RWPE2 (cell line): ENCODE measurements at places on chromosomes 5 and 9.

- DNase-seq: no peak
These were observed 343.0 kb upstream of the SGCD start for GRCh38 chr5:155983954-155984353.

DNA sequence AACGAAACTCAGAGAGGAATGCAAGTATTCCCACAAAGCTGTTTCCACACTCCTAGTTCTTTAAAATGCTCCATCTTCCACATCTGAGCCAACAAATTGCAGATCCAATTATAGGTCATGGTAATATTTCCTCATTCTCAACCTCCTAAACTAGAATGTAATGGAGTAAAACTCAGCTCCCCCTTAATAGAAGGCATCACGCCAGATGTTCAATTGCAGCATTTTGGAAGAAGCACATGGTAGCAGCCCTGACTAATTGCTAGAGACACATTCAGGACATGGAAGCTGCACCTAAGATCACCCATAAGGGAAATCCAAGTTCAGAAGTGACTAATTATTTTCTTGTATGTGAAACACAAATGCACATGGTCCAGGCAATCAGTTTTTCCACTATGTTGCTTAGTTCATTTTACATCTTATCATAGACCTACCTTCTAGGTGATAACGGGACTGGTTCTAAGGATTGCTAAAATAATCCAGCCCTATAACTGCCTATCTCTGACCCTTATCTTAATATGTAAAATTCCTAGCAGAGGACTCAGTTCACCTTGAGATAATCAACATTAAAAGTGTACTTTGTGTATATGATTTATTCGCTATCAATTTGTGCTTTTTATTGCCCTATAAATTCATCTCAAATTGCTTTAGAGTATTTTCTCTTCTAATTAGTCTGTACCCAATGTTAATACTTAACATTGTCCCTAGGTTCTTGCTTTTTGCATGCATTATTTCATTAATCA is 75.1 kb downstream of the GABRB2 start:
- no peak for DNase-seq

DNA sequence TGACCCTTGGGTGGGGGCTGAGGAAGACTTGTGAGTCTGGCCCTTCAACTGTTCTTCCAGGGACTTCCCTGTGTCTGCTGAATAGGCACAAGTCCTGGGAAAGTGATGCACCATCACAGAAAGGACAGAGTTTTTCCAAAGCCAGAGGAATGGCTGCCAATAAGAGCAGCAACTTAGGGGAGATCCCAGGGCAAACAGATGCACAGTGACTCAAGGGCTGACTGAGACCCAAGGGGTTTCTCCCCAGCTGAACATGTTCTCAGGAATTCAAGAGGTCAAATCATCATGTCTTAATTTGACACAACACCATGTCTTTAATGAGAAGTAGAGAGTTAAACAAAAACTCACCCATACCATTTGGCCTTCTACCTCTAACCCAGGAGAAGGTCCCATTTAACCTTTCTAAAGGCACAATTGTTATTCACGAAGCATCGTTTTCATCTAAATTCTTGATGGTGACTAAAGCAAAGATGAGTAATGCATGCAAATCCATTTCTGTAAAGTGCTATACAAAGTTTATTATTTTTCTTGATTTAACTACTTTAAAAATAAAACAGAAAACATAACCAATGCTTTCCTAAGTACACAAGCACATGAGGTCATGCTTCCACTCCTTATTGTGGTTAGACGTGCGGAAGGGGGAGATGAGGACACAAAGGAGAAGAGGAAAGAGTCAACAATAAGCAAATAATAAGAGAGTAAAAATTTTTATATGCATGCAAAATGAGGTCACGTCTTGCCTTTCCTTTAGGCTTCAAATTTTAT is 324.1 kb downstream of the PLK2 start:
- DNase-seq: no peak

DNA sequence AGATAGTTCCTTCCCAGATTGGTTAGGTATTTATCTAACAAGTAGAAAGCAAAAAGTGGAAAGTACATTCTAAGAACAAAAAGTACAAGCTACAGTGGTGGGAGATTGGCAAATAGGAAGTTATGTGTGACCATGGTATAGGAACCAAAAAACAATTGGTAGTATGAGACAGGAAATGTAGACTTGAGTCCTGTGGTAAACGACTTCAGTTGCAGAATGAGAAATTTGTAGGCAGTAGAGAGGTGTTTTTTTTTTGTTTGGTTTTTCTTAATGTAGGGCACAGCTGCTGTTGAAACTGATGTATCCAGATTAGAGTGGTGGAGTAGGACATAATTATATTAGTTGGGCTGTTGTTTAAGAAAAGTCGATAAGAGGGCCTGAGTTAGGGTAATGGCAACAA is 72.0 kb downstream of the CCNH start:
- DNase-seq: no peak
